ENCODE measurements at places on chromosomes 16 and 17.
A peak's percentile ranks its signal among the peaks of the same experiment; 100 is the strongest.

- no peak for DNase-seq
Measured at GRCh38 chr17:27496437-27496943, 40.2 kb downstream of the KSR1 start.

DNA sequence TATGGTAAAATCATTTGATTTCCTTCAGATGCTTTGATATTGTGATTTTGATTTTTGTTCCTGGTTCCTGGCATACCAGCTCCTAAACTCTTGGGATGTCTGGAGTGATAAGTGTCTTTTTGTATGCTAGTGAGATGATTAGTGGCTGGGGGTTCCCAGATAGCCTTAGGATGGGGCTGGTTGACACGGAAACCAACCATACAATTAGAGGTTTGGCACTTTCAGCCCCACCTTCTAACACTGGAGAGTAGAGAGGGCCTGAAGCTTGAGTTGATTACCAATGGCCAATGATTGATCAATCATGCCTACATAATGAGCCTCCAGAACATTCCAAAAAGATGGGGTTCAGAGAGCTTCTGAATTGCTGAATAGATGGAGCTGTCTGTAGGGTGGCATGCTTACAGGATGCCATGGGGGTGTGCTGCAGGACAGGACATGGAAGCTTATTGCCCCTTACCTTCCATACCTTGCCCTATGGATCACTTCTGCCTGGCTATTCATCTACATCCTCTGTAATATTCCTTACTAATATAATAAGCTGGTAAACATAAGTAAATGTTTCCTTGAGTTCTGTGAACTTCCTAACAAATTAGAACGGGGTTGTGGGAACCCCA is 22.8 kb downstream of the RNF112 start:
- DNase-seq, result no peak

DNA sequence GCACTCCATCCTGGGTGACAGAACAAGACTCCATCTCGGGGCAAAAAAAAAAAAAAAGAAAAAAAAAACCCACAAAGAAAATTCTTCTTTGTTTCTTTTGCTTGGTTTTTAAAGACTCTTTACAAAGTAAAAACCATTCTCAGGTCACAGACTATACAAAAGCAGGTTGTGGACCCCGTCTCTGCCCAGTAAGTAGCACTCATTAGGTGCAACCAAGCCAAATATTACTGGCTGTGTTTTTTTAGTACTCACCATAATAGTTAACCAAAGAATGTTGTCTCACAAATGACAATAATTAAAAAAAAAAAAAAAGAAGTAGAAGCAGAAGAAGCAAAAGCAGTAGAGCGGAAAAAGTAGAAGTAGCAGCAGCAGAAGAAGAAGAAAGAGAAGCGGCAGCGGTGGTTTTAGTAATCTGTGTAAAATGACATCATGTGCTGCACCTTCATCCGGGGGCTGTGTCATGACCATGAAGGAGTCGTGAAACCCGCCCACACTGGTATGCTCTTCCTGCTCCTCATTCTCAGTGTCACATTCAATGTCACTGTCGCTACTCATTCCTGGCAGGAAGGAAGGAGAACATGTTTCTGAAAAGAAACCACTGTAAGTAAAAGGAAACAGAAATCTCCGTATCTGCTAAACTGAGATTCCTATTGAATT is 105.4 kb downstream of the TRIM37 start:
- peak; percentile 35 for DNase-seq

GRCh38 chr16:635573-636205 is 416 bp downstream of the METTL26 start:
- DNase-seq, result no peak

- DNase-seq, result no peak
Measured at GRCh38 chr17:29694918-29695563, 72.3 kb upstream of the CORO6 start.

GRCh38 chr17:12193144-12193735 is 172.6 kb downstream of the MAP2K4 start:
- DNase-seq, result no peak

DNA sequence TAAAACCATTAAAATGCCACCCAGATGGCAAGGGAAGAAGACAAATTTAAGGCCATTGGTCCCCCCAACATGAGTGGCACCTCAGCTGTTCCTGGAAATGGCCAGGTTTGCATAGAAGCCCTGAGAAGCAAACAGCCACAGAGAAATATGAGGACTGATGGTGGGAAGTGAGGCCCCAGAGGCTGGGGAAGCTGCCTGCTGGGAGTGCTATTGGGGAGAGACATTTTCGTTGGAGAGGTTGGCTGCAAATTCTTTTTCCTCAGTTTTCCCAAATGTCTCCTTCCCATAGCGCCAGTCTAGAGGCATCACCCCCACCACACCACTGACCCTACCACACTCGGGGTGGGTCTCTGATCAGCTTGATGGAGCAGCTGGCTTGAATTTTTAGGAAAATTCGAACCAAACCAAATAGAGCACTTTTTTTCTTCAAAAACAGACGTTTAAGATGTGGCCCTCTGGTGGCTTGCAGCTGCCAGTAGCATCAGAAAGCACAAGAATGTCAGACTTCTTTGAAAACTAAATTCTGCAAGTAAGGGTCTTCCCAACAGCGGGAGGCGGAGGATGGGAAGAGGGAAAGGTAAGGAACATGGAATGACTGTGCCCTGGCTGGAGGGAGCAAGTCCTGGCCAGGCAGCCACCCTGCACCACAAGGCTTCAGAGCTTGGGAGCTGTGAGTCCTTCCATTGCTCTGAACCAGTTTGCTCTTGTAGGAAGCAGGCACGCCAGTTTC is 13.2 kb upstream of the SLC12A3 start:
- DNase-seq, result no peak

- no peak for DNase-seq
Measured at GRCh38 chr16:22685459-22685830, 128.5 kb upstream of the HS3ST2 start.

DNA sequence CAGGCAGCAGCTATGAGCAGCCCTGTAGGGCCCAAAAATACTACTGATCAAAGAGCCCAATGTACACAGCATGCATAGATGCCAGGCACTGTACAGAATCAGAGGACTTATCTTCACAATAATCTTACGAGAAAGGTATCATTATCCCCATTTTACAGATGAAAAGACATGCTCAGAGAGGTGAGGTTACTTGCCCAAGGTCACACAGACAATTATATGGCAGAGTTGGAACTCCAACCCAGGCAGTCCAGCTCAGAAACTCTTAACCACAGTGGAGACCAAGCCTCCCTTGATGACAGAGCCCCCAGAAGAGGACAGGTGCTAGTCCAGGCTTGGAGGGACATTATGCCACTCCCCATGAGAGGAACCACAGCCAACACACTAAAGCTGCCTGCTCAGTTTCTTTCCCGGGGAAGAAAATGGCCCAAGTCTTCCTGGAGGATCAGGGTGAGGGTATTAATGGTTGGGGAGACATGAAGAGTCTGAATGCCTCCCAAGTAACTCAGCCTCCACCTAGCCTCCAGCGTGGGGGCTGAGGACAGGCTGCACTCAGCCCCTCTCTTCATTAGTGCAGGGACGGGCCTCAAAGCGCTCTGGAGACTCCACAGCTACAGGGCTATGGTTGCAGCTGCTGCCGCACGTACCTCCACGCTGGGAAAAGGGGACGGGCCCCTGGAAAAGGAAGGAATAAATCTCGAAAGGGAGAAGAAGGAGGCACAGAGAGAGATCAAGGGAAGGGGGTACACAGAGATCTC is 826 bp downstream of the UNC119 start:
- no peak for DNase-seq

- DNase-seq, result no peak
Measured at GRCh38 chr17:75697651-75698291, 23.5 kb upstream of the ITGB4 start.

GRCh38 chr16:82542714-82543113 is 84.1 kb upstream of the CDH13 start:
- no peak for DNase-seq

GRCh38 chr17:82344175-82344907 is 10.8 kb upstream of the SECTM1 start:
- DNase-seq, result no peak

DNA sequence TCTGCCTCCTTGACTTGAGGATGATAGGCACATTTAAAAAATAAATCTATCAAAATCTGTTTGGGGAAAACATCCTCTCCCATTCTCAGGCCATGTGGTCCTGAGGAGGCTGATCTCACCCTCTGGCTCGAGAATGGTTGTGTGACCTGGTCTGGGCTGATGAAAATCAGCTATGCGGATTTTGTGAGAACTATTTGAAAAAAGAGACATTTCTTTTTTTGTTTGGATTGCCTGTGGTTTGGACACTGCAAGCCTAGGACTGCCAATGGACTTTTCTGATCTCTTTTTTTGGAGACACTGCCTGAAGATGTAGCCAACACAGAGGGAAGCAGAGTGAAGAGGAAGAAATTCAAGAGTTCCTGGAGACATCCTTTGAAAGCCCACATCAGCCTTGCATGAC is 145.9 kb downstream of the HS3ST3B1 start:
- no peak for DNase-seq

DNA sequence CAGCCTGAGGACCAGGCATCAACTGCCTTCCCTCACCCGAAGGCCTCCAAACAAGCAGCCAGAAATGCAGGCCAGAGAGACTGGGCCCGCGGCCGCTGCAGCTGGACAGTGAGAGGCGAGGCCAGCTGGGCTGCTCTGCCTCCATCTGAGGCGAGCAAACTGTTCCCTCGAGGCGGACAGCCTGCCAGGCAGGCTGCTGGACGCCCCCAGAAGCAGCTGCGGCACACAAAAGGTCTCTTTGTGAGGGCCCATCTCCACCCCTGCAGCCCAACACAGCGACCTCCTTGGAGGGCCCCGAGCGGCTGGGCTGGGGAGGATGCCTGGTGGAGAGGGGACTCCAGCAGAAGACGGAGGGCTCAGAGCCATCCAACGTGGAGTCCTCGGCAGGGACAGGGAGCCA is 4.7 kb downstream of the CORO7 start:
- no peak for DNase-seq

- no peak for DNase-seq
Measured at GRCh38 chr16:75207831-75208230, 870 bp upstream of the CTRB2 start.

DNA sequence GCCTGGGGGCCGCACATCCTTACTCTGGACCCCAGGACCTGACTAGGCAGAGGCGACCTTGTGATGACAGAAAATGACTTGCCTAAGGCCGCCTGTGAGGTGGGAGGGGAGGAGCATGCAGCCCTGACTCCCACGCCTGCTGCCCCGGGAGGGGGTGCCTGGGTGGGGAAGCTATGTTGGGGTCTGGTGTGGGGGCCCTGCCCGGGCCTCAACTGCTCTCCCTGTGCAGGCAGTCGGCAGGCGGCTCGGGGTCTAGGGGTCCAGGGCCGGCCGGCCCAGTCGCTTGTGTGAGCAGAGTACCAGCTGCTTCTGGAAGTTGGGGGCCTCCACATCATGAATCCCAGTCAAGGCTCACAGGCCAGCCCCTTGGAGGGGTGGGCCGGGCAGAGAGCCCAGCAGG is 48.1 kb downstream of the PRMT7 start:
- DNase-seq, result no peak

DNA sequence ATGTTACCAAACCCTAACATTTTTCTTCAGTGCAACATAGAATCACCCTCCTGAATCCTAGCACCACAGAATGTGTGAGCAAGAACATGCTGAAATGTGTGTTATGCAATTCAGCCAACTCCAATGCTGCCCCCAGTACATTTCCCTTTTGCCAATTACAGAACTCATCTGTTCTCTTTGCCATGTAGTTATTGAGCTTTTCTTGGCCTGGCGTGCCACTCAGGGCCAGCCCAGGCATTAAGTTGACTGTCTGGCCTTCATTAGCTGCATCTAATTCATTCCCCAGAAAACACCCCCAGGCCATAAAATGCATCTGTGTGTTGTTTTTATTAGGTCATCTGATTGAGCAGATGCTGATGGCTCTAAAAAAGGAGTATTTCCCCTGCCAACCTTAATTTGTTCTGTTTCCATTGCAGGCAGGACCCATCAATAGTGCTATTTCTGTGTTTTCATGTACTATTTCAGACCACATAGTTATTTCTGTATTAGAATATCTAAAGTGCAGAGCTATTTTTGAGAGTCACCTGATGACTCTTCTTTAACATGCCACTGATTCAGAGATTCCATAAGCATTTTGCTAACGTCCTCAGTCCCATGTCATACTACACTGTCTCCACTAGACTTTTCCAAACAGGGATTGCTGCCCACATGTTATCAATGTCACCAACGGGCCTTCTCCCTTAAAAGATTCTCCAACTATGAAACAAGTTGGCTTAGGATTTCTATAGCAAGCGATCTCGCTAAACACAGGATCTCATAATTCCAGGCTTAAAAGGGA is 969.7 kb downstream of the CDH11 start:
- no peak for DNase-seq

- peak; percentile 97 for DNase-seq
Measured at GRCh38 chr17:31549525-31550388, 158.3 kb downstream of the RAB11FIP4 start.

- DNase-seq, result no peak
Measured at GRCh38 chr17:76307299-76307965, 644 bp downstream of the QRICH2 start.

DNA sequence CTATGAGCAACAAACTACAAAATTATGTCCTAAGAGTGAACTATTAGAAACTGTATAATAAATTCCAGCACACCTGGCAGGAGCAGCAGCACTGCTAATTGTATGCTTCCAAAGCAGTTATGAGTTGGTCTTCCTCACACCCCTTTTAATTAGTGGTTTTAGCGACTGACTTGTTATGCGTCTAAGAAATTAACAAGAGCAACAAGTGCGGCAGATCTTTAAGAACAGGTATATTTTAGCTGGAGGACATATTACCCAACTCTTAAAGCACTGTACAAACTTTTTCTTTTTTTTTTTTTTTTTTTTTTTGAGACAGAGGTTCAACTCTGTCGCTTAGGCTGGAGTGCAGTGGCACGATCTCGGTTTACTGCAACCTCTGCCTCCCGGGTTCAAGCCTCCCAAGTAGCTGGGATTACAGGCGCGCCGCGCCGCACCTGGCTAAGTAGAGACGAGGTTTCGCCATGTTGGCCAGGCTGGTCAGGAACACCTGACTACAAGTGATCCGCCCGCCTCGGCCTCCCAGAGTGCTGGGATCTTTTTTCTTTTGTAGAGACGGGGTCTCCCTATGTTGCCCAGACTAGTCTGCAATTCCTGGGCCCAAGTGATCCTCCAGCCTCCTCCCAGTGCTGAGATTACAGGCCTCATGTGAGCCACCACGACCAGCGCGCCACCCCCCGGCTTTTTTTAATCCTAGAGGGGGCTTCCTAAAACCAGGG is 1.6 kb upstream of the FBXL20 start:
- DNase-seq, result no peak

DNA sequence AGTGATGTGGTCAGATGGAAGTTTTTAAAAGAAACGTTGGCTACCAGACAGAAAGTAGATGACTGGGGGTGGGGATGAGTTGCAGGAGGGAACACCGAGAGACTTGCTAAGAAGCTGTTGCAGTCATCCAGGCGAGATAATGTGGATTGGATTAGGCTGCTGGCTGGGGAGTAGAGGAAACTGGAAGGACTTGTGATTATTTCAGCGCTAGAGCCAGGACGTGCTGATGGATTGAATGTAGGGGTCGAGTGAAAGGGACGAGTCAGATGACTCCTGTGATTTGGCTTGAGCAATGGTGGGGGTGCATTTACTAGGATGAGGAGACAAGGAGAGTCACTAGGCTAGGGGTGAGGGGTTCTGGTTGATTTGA is 88.5 kb downstream of the CLEC16A start:
- no peak for DNase-seq
